ENCODE measurements at places on chromosomes 12 and 14.

- DNase-seq: no peak
Observed at GRCh38 chr12:107378609-107379008, 285.3 kb upstream of the CRY1 start.

DNA sequence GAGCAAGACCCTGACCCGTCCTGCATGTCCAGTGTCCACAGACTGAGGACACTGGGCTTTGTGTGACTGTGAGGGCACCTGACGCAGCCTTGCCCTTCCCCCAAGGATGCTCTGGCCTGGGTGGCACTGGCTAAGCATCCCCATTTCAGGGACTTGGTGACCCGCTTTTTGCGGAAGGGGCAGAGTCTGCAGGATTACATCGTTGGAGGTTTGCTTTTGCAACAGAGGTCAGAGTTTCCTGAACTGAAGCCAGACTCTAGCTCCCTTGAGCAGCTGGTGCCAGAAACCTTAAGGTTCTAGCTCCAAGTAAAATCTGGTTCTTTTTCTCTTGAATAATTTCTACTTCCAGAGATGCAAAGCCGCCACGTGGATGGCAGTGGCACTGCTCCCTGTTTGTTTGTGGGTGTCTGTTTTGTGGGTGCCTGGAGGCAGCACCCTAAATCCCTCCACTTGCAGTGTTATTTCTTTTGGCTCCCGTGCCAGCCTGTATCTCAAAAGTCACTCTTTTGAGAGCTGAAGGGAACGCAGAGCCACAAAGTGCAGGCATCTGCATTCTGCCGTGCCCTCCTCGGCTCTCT, 184.7 kb downstream of the TSPAN9 start:
- DNase-seq: no peak

DNA sequence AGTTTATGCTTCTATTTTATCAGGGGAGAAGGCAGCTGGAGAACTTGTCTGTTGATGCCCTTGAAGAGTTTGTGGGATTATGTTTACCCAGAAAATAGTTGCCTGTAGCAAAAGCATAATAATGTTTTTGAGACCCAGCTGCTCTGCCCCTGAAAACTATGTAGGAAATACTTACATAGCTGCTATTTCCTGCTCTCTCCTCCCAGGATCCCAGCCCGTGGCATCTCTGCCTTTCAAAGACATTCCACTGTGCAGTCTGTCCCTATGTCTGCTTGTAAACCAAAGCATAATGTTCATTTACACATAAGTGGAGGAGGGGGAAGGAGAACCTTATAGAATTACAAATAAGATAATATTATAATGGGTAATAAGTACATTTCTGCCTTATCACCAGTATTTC, 198.7 kb downstream of the SYT1 start:
- no peak for DNase-seq

DNA sequence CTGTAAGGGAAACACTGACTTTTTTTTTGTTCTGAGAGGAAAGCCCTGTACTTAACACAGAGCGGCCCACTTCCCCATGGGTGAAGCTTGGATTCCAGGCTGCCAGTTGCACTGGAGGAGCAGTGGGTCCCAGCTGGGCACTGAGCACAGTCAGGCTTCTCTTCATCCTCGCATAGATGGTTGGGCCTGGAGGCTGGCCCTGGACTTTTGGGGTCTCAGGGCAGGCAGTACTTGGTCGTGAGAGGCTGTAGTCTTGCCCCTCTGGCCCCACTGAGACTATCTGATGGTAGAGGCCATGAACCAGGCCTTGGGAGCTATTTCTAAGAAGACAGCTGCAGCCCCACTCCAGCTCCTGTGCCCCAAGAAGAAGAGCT, 6.2 kb upstream of the LHX5 start:
- no peak for DNase-seq

DNA sequence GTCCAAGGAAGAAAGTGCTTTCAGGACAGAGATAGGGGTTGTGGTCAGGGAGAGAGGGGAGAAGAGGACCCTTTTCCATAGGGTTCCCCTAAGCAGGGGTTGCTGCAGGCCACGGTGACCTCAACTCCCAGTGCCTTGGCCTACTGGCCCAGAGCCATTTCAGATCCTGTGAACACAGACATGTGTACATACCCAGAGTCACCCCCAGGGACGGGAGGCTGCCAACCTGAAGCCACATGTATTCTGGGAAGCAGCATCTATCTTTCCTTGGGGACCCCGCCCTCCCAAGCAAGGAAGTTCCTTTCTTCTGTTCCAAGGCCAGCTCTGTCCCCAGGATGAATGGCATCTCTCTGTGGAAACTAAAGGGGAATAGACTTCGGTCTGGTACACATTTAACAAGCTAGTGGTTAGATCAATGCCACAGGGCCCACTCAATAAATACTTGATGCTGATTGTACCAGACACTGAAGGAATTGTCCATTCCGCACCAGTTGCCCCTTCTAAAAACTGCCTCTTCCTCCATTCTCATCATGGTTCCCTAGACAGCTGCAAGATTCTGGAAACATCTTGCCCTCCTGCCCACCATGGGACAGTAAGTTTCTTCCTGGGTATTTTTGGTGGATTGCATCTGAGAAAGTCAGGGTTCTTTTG, 25.2 kb upstream of the DGLUCY start:
- DNase-seq: no peak

DNA sequence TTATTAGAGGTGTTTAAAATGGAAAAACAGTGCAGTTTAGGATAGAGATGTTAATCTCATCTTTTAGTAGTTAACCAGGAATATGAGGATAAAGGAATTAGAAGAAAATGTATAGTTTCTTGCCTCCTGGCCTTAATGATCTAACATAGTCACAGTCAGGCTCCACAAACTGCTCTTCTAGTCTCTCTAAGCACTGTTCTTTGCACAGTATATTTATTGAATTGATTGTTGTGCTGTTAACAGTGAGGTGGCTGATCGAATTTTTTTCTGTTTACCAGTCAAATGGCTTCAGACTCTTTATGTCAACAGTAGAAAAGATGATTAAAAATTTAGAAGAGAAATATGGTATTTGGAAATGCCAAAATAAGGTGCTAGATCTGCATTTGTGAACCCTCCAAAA, 37.8 kb downstream of the ATF7IP start:
- DNase-seq: no peak

DNA sequence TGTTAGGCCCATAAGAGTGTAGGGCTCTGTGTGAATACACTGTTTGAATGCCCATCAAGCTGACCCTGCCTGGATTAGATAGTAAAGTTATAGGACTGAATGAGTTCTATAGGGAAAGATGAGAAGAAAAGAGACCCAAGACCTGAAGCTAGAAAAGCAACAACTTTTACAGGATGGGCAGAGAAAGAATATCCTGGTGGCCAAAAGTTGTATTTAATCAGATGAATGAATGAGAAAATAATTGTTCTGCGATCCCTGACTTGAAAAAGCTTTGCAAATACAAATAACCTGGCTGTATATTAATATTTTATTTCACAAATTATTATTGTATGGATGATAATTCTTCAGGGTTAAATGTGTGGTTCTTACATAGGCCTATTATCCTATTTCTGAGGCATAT, 2.8 kb upstream of the ANO6 start:
- DNase-seq: no peak

DNA sequence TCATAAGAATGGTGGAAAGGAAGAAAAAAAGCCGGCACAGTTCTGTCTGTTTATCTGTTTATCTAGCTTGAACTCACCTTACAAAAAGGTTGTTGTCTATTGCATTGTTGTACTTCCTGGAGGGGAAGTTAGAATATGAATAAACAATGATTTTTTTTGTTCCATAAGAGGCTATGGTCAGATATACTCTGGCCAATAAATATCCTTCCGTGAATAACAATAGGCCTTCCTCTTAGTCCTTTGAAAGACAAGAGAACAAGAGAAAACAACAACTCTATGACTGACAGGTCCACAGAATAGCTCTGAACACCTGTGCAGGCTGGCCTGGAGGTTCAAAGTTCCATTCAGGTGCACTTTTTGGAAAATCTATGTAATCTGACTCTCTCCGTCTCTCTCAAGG, 192.8 kb upstream of the KRR1 start:
- no peak for DNase-seq

DNA sequence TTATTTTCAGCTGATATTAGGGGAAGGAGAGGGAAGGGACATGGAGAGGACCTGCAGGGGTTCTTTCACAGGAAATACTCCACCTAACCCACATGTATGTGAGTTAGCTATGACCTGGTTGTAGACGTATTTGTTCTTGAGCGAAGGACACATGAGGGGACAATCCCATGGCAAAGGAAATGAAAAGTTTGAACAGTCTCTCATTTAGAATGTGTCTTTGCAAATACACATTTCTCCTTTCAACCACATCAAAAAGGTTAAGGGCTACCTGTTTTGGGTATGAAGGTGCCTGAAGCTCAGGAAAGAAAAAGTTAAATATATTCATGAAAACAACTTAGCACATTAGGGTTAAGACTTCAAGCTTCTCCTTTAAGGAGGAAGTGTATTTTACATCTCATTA, 7.4 kb downstream of the PYGL start:
- no peak for DNase-seq

GRCh38 chr14:28896337-28896736, 129.8 kb downstream of the FOXG1 start:
- DNase-seq: no peak

DNA sequence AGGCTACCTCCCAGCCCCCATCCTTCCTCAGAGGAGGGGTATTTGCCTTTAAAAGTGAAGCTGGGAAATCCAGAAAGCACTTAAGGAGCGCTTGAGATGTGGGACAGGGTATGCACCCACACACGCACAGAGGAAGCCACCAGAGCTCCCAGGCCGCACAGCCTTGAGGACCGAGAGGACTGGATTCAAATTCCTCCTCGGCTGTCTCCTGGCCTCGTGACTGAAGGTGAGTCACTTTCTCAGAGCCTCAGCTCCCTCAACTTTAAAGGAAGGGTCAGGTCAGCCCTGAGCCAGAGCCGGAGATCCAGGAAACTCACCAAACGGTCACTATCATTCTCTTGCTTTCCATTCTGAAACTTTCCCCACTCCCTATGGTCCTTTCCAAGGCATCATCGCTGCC, 37.6 kb downstream of the BCL11B start:
- DNase-seq: no peak

GRCh38 chr14:33777681-33778080, 173.2 kb downstream of the EGLN3 start:
- DNase-seq: no peak

DNA sequence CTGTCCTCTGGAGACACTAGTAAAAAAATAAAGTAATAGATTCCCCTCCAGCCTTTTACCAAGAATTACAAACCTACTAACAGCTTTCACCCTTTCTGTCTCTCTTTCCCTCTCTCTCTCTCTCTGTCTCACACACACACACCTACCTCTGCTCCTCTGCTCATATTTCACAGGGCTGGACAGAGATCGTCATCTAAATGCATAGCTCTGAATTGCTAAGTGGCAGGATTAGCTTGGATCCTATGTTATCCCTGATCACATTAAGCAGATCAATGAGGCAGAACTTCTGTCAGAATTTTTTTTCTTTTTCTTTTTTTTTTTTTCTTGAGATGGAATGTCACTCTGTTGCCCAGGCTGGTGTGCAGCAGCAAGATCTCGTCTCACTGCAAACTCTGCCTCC, 22.9 kb downstream of the VCPKMT start:
- no peak for DNase-seq

- peak; percentile 24 for DNase-seq
Observed at GRCh38 chr14:90443161-90444076, 46.6 kb downstream of the CALM1 start.

GRCh38 chr14:30299915-30300314, 259.0 kb upstream of the G2E3 start:
- no peak for DNase-seq
